Astrocyte (in vitro differentiated cells and primary cell): ENCODE measurements at places on chromosomes 4 and X.

DNA sequence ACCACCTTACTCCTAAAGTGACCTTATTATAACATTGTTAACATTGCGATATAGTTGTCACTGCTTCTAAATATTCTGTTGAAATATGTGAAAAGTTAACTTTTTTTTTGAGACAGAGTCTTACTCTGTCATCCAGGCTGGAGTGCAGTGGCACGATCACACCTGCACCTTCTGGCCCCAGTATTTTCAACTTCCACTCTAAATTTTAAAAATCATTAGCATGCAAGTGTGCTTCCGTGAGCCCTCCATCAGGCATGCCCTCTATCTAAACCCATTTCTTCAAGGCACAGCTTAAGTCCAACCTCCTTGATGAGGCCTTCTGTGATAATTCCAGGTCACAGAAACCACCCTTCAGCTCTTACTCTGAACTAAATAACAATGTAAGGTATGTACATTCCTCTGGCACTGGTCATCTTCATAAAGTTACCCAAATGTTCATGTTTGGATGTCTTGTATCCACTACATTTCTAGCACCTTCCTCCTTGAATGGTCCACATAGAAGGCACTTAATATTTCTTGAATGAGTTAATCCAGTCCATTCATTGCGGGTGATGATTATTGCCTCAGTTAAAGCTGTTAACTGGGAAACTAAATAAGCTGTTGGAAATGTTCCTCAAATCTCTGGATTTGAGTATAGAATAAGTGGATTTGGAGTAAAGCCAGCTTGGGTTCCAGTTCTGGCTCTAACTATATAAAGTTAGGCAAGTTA, 38.6 kb upstream of the TMEM131L start:
- no peak overlapping the region for H3K4me3 ChIP-seq
- peaks cover 5% of the 10 kb centered on the region for H3K4me1 ChIP-seq
- no peaks in the 10 kb centered on the region for H3K36me3 ChIP-seq
- H3K27ac ChIP-seq, result no peak overlapping the region

- no peak overlapping the region for H3K4me3 ChIP-seq
- no peaks in the 10 kb centered on the region for H3K36me3 ChIP-seq
- no peak for DNase-seq
- H3K27me3 ChIP-seq, result no peaks in the 10 kb centered on the region
Measured at GRCh38 chr4:21749924-21750323, 198.6 kb downstream of the KCNIP4 start.

GRCh38 chr4:15314974-15315373, 112.9 kb upstream of the C1QTNF7 start:
- H3K27me3 ChIP-seq, result no peaks in the 10 kb centered on the region
- DNase-seq, result peak; percentile 18
- H3K4me3 ChIP-seq, result no peak overlapping the region

- H3K27me3 ChIP-seq, result no peaks in the 10 kb centered on the region
- H3K36me3 ChIP-seq, result no peaks in the 10 kb centered on the region
- DNase-seq, result no peak
- no peaks in the 10 kb centered on the region for H3K4me1 ChIP-seq
Measured at GRCh38 chr4:4637710-4638109, 95.9 kb upstream of the STX18 start.

DNA sequence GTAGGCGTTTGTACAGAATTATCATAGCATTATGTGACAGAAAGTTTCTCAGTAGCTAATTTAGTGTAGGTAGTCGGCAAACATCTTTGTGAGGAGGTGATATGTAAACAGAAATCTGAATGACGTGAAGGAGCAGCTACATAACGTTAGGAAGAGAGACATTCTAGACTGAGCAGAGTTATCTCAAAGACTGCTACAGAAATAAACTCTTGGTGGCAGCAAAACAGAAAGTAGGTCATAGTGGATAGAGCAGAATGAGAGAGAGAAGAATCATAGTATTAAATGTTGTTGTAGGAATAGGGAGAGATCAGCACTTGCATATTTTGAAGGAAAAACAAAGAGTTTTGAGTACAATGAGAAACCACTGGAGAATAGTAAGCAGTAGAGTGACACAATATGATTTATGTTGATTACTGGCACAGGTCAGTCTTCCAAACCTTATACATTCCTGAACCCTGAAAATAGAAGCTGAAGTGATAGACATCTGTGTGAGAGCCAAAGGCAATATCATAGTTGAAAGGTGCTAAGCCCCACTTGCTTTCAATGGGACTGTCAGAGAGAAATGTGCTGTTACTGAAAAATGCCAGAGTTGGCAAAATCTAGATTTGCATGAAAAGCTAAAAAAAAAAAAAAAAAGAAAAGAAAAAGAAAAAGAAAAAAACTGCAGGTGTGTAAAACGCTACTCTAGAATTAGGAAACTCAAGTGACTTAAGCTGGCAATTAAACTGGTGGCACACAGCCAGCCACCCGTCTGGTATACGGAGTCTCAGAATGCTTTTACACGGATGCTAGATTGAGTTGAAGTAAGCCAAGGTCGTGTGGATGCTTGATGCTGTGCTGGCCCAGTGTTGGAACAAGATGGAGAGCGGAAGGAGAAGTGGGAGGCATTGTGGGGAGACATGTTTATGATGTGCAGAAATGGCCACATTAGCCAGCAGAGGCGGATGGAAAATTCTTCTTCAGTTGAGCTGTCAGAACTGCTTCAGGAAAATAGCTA, 750.2 kb upstream of the HS3ST1 start:
- no peaks in the 10 kb centered on the region for H3K27me3 ChIP-seq
- no peak for DNase-seq
- H3K4me3 ChIP-seq, result no peak overlapping the region
- no peaks in the 10 kb centered on the region for H3K4me1 ChIP-seq
- no peaks in the 10 kb centered on the region for H3K36me3 ChIP-seq
- no peak overlapping the region for H3K27ac ChIP-seq

DNA sequence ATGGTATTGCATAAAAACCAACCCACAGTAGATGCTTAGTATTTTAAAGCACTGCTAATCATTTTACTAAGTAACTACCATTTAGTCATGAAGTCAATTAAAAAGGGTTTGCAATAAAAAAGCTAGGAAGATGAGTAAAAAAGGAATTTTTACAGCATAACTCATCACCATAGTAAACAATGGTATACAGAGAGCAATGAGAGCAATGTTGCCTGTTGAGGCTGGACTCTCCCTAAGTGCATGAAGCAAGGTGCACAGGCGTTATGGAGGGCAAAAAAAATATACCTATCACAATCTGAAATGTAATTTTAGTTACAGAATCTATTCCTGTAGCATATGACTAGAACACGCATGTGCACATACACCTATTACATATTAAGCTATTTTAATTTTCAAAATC, 129.6 kb upstream of the BMP3 start:
- H3K4me1 ChIP-seq, result no peaks in the 10 kb centered on the region
- no peak overlapping the region for H3K4me3 ChIP-seq
- no peak overlapping the region for H3K27ac ChIP-seq
- H3K36me3 ChIP-seq, result no peaks in the 10 kb centered on the region

DNA sequence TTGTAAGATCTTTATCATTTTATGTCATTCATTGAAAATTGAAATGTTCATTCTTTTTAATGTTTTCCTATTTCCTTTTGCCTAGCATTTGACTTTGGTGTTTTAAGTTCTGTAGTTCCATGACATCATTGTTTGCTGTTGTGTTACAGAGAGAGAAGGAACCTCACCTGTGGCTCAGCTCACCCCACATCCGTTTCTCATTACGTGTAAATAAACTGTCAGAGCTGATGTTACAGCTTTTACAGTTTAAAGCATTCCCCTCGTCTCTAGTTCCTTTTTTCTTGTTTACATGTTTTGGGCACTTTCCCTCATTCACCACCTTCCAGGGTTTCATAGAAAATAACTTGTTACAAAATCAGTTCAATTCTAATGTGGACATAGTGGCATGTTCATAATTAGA, 137.2 kb downstream of the FNIP2 start:
- H3K4me3 ChIP-seq, result no peak overlapping the region
- no peak overlapping the region for H3K27ac ChIP-seq
- no peak for DNase-seq
- no peaks in the 10 kb centered on the region for H3K27me3 ChIP-seq

DNA sequence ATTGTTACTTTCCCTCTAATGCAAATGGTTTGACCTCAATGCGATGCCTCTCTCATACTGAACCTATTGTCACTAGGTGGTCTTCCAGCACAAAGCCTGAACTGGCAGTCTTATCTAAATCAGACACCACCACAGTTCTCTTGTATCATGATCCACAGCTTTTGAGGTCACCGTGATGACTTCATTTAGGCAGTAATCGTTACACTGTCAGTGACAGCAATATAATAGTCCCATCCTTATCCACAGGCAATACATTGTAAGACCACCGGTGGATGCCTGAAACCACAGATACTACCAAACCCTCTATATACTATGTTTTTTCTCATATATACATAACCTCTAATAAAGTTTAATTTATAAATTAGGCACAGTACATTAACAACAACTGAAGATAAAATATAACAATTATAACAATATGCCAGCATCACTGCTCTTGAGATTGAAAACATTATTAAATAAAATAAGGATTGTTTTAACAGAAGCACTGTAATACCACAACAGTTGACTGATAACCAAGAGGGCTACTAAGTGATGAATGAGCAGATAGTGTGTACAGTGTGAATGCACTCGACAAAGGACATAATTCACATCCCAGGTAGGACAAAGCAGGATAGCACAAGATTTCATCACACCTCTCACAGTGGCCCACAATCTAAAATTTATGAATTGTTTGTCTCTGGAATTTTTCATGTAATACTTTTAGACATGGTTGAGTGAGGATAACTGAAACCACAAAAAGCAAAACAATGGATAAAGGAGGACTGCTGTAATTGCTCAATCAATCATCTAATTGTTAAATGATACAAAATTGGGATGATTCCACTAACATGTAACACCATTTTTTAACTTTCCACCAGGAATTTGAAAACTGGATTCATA, 419.4 kb downstream of the CENPC start:
- no peak overlapping the region for H3K4me3 ChIP-seq
- no peak overlapping the region for H3K27ac ChIP-seq
- no peaks in the 10 kb centered on the region for H3K4me1 ChIP-seq
- H3K36me3 ChIP-seq, result no peaks in the 10 kb centered on the region
- H3K27me3 ChIP-seq, result no peaks in the 10 kb centered on the region

- H3K4me1 ChIP-seq, result no peaks in the 10 kb centered on the region
- no peak for DNase-seq
- no peaks in the 10 kb centered on the region for H3K27me3 ChIP-seq
Measured at GRCh38 chr4:158277558-158277957, 67.3 kb downstream of the TMEM144 start.

GRCh38 chr4:81503586-81503985, 31.9 kb upstream of the RASGEF1B start:
- H3K27ac ChIP-seq, result no peak overlapping the region
- no peak overlapping the region for H3K4me3 ChIP-seq
- no peaks in the 10 kb centered on the region for H3K27me3 ChIP-seq

DNA sequence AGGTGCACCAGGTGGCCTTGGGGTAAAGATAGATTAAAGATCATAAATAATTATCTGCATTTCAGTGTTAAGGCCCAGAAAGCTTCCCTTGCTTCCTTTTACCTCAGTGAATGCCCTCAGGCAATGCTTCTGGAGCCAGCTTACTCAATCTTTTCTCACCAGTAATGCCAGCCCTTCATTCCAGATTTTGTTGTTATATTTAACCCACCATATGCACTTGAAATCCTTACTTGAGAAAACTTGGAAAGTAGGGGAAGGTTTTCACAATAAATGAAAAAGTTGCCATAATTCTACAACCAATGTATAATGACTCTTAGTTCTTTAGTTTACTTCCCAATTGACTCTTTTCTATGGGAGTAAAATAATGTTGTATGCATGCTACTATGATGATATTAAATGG, 17.1 kb upstream of the PBDC1 start:
- H3K4me3 ChIP-seq, result no peak overlapping the region
- H3K4me1 ChIP-seq, result no peaks in the 10 kb centered on the region
- H3K27me3 ChIP-seq, result no peaks in the 10 kb centered on the region
- no peaks in the 10 kb centered on the region for H3K36me3 ChIP-seq
- DNase-seq, result no peak

DNA sequence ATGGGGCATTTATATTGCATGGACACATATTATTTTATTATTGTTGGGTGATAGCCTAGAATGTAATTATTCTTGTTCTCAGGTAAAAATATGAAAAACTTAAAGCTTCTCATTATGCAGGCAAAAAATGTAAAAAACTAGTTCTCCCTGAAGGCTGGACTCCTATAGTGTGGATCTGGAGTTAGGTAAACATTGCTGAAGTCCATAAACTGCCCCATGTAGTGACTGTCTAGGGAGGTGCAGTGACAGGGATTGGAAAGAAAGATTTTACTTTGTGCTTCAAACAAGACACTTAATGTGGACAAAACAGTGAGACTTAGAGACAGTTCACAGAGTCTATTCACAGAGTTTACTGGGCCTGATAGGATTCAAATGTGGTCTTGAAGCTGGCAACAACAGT, 17.0 kb downstream of the ADH6 start:
- H3K27ac ChIP-seq, result no peak overlapping the region
- H3K27me3 ChIP-seq, result no peaks in the 10 kb centered on the region
- DNase-seq, result no peak
- no peak overlapping the region for H3K4me3 ChIP-seq

- peaks cover 2% of the 10 kb centered on the region for H3K4me1 ChIP-seq
- no peak overlapping the region for H3K4me3 ChIP-seq
- H3K27ac ChIP-seq, result no peak overlapping the region
Measured at GRCh38 chrX:45888518-45888917, 656.7 kb downstream of the ZNF674 start.

GRCh38 chrX:68997911-68998310, 167.3 kb downstream of the PJA1 start:
- H3K4me1 ChIP-seq, result peaks cover 20% of the 10 kb centered on the region
- DNase-seq, result peak; percentile 73
- no peaks in the 10 kb centered on the region for H3K27me3 ChIP-seq
- H3K36me3 ChIP-seq, result no peaks in the 10 kb centered on the region
- H3K27ac ChIP-seq, result peak overlapping the region; percentile 38

GRCh38 chr4:34649716-34650115, 1594.6 kb downstream of the ARAP2 start:
- no peak overlapping the region for H3K27ac ChIP-seq
- H3K36me3 ChIP-seq, result no peaks in the 10 kb centered on the region
- H3K4me1 ChIP-seq, result no peaks in the 10 kb centered on the region
- H3K4me3 ChIP-seq, result no peak overlapping the region

DNA sequence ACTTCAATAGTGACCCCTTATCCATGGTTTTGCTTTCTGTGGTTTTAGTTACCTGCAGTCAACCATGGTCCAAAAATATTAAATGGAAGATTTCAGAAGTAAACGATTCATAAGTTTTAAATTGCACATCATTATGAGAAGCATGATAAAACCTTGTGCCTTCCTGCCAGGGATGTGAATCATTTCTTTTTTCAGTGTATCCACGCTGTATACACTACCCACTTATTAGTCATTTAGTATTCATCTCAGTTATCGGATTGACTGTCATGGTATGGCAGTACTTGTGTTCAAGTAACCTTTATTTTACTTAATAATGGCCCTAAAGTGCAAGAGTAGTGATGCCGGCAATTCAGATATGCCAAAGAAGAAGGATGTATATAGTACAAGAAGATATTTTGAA, 37.7 kb upstream of the TASL start:
- no peak overlapping the region for H3K27ac ChIP-seq
- H3K27me3 ChIP-seq, result no peaks in the 10 kb centered on the region
- no peaks in the 10 kb centered on the region for H3K36me3 ChIP-seq
- peak; percentile 11 for DNase-seq
- H3K4me3 ChIP-seq, result no peak overlapping the region
- no peaks in the 10 kb centered on the region for H3K4me1 ChIP-seq
